ENCODE measurements at places on chromosomes 16 and 17.
A peak's percentile ranks its signal among the peaks of the same experiment; 100 is the strongest.

- no peak for DNase-seq
Observed at GRCh38 chr17:64499805-64500486, 3.1 kb upstream of the POLG2 start.

- no peak for DNase-seq
Observed at GRCh38 chr17:11495613-11496012, 102.7 kb upstream of the DNAH9 start.

- DNase-seq: peak; percentile 63
Observed at GRCh38 chr17:1109606-1110540, 69.9 kb downstream of the ABR start.

DNA sequence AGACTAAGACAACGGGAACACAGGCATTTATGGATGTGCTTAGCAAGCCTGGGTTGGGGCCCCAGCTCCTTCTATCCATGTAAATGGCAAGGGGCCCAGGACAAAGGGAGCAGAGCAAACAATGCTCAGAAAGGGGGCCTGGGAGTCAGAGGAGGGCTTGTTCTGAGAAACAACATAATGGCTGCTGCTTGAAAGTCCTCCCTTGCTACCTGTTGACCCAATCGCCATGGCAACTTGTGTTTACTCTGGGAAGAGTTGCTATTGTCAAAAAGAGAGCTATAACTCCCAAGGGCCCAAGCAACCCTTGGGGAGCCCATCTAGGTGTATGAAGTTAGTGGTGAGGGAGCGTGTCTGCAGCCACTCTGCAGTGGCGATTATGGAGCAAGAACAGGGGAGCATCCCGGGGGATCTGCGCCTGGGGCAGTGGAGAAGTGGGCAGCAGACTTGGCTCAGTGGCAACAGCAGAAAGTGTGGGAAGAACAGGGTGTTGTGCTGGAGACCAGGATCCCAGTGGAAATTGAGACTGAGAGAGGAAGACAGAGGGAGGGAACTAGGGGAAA lies 118.7 kb upstream of the NLRP1 start:
- no peak for DNase-seq

DNA sequence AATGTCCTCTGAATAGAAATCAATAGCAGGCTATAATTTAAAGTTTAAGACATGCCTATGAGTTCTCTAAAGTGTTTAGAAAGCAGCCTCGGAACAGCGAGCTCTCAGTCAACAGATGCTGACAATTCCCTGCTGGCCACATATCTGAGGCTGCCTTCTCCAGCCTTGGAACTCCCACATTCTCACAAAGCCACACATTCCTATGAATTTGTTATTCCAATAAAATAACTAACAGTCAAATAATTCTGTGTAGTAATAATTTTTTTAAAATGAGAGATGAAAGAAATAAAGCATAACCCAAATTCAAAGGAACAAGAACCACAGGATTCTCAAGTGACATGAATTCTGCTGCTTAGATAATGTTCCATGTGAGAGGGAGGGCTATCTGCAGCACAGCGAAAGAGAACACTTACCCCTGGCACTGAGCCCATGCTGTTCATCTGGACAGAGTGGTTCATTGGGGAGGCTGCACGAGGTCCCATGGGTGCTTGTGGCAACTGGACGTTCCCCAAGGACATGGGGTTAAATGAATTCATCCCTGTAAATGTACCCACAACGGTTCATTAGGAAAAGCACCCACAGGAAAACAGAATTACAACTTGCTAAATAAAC lies 56.9 kb upstream of the TRAP1 start:
- DNase-seq: no peak

DNA sequence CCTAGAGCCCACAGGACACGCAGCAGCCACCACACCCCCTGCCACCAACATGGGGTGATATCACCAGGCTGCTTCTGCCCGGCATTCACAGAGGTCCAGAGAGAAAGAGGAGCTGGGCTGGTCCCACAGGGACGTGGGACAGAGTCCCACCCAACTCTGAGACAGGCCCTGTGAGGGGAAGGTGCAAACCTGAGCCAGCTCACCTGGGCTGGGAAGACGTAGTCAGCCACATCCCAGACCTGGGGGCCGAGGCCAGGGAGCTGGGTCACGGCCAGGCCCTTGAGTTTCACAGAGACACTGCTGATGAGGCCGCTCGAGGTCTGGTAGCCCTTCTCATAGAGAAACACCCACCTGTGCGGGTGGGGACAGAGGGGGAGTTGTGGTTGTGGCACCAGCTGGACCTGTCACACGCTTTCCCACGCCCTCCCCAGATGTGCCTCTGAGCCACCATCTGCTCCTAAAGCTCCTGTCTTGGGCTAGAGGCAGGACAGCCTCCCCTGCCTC lies 11.2 kb downstream of the P2RX1 start:
- DNase-seq: no peak

- DNase-seq: no peak
Observed at GRCh38 chr17:68456339-68457167, 743 bp downstream of the WIPI1 start.

GRCh38 chr17:859061-859823 lies 77.1 kb downstream of the MRM3 start:
- no peak for DNase-seq

GRCh38 chr16:1430759-1431496 lies at the start of gene PERCC1:
TSS of gene PERCC1 (plus strand) at chr16:1431078. CDS start at chr16:1432594, 1,516 bp downstream.
- DNase-seq: no peak

DNA sequence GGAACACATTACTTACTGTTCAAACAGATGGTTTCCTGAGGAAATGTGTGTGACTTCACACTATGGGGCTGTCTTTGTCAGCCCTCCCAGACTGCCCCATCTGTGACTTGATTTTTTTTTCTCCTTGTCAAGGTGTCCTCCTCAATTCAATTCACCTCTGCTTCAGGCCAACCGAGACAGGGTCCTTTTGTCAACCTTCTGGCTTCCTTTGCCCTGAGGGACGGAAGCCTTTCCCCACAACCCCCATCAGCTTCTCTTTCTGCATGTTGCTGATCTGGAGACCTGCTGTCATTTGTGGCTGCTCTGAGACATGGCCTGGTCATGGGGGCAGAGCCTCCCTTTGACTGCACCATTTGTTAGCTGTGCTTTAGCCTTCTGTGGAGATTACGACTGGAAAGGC lies 21.3 kb upstream of the RGS9 start:
- DNase-seq: no peak

DNA sequence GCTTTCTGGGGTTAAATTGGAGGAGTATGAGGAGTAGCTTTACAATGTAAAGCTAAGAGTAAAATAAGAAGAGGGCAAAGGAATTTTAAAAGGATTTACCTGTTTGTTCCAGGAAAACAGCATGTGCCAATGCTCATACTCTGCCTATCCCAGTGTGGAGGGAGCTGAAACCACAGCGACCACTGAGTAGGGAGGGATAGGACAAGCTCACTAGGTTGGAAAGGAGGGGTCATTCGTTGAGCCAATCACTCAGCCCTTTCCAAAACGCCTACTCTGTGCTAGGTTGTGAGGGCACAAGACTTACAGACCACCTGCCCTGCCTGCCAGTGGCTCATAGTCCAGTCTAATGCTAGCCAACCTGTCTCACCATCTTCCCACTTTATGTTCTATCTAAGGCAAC lies 1.1 kb upstream of the DNAJC7 start:
- DNase-seq: no peak

DNA sequence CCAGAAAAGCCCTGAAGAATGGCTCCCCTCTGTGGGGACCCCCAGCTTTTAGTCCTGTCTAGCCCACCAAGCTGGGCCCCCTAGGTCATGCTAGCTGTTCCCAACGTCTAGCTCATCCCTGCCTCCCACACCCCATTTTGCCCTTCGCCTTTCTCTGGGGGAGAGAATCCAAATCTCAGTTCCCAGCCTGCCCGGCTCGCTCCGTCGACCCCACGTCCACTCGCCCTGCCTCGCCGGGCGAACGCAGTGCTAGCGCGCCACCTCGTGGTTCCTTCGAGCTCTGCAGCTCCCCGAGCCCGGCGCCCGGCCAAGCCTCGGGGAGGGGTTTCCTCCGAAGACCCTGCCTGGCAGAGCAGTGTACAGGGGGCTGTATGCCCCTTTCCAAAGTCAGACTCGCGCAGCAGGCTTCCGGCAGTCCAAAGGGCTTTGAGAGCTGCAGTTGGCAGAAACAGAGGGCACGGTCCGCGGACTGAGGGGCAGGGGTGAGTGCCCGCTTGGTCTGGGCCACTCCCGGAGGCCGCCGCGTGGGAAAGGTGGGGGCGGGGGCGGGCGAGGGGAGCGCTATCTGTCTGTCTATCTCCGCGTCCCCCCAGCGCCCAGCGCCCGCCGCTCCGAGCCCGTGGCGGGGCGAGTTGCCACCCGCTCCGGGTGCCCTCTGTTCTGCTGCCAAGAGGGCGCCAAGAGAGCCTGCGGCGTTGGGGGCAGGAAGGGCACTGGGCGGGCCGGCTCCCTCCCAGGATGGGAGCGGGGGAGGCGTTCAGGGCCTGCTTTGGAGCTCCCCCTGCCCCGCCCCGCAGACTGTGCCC lies 1.7 kb upstream of the DLX3 start:
- DNase-seq: peak; percentile 80

- no peak for DNase-seq
Observed at GRCh38 chr16:27762441-27762840, 212.5 kb downstream of the KATNIP start.

- DNase-seq: peak; percentile 61
Observed at GRCh38 chr16:89009343-89010209, 32.6 kb upstream of the CBFA2T3 start.

- DNase-seq: peak; percentile 75
Observed at GRCh38 chr17:79803997-79804855, 7.3 kb upstream of the CBX8 start.

DNA sequence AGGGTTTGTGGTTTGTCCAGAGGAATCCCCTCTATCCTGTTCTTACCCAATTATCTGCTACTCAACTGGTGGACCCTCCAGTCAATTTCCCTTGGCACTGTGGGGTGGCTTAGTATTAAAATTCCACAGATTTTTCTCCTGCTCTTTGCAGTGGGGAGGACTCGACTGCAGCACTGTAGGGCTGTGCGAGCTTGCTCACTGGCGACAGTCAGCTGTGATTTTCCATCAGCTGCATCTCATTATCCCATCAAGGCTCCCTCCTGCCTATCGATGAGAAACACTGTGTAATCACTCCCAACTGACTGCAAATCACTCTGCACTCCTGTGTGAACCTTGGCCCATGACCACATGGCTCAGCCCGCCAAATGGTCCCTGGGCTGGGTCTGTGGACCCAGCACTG lies 90.5 kb upstream of the MAF start:
- DNase-seq: no peak

DNA sequence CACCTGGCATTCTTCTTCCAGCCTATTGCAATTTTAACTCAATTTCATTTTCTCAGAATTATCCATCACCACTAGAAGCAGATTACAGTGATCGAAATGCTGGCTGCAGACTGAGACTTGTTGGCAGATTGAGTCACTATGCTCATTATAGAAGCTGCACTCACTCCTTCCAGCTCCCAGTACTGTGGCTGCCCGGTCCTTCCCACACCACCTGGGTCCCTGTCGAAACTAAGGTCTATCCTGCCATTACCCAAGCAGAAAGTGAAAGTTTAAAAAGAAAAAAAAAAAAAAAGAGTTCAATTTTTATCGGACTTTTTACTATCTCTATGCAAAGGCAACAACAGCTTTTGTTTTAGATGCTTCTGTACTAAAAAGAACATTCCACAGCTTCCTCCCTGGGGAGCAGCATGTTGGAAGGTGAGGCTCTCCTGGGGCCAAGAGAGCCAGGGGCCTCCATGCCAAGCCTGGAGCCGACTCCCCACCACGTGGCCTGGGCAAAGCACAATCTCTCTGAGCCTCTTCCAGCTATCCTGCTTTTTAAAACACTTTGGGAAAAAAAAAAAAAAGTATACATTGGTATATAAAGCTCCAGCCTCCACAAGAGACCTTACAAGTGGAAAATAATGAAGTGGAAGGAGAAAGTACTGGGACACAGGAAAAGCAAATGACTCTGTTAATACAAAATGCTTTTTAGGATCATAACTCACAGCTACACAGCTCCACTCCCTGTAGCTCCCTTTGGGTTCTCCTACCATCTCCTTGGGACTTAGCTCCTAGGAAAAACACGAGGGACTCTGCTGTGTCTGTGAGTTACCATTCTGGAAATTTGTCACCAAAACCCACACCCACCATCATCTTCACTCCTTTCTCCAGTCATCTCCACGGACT lies 77.8 kb downstream of the USP31 start:
- no peak for DNase-seq

- DNase-seq: no peak
Observed at GRCh38 chr17:46011711-46012505, 12.9 kb downstream of the STH start.

DNA sequence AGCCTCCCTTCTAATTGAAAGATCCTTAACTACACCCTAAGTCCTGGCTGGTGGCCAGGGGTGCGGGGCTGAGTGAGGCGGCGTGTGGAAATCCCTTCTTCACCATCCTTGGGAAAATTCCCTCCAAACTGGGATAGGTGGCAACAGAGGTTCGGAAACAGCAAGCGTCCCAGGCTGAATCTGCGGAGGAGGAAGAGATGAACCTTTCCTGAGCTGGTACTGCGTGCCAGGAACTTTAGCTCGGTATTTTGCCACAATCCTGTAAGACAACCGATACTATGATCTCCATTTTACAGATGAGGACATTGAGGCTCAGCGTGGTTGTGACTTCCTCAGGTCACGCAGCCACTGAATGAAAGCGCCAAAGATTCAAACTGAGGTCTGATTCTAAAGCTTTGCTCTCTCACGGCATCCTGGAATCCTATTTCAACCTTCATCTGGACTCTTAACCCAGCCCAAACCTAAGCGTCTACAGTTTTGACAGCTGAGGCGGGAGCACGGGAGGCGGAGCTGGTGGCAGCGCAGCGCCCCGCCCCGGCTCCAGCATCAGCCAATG lies 583 bp upstream of the CYLD start:
- DNase-seq: no peak

- DNase-seq: no peak
Observed at GRCh38 chr16:48574140-48574539, 35.8 kb downstream of the N4BP1 start.

- no peak for DNase-seq
Observed at GRCh38 chr16:85789773-85790172, 9.6 kb downstream of the EMC8 start.

DNA sequence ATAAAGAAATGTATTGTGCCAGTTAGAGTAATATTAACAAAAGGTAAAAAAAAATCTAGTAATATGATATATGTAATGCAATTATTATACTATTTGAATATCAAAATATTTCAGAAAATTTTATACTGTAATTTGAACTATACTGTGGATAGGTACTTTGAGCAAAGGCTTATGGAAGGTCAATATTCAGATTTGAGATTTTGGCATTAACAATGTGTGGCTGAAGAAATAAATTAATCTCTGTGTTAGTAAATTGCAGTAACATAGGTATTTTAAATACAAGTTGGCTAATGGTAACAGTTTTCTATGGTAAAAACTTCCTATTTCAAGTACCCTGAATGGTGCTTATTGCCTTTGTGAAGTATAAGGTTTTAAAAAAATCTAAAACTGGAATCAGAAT lies 23.2 kb upstream of the NACA2 start:
- no peak for DNase-seq

GRCh38 chr16:79850348-79850747 lies 249.8 kb upstream of the MAF start:
- DNase-seq: no peak

- DNase-seq: peak; percentile 85
Observed at GRCh38 chr16:67399218-67399733, 6.0 kb upstream of the TPPP3 start.

DNA sequence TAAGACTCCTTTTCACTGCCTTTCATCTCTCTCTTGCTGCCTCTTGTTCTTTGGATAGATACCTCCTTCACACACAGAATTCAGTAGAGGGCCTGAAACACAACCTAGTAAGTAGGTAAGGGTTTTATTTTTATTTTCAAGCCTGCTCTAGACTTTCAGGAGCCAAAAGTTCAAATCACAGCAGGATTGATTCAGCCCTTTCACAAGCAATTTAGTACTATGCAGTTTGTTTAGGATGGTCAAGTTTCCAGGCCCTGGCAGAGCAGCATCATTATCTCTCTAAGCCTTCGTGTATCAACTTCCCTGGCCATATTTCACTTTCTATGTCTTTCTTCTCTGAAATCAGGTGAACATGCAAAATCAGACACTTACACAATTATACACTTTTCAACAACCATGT lies 148.8 kb upstream of the CORO6 start:
- no peak for DNase-seq
